BJ (cell line): ENCODE measurements at places on chromosomes 16 and 17.

DNA sequence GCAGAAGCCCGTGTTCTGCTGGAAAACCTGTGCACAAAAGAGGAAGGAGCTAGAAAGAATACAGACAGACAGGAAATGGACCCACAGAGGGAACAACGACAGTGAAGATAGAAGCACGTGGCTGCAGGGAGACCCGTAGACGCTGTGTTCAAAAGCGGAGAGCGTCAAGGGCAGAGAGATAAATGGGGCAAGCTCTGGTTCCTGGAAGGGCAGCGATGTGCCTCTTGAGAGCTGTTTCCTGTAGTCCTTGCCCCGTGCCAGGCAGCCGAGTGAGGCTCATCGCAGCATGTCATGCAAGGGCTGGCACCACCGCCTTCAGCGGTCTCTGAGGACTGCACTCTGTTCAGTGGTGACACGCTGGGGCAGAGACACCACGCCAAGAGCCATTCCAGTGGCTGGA, 43.6 kb upstream of the CACNG5 start:
- no peak for DNase-seq

DNA sequence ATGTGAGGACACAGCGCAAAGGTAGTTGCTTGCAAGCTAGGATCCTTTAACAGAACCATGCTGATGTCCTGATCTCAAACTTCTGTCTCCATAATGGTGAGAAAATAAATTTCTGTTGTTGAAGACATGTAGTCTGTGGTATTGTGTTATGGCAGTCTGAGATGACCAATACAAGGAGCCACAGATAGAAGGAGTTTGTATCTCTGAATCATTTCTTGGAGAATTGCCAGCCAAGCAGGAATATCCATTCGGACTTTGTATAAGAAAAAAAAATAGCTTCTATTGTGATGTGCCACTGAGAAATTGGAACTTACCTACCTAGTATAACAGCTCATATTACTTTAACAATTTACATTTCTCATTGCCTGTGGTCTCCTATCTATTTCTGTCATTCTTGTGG, 447.6 kb upstream of the CA10 start:
- no peak for DNase-seq

DNA sequence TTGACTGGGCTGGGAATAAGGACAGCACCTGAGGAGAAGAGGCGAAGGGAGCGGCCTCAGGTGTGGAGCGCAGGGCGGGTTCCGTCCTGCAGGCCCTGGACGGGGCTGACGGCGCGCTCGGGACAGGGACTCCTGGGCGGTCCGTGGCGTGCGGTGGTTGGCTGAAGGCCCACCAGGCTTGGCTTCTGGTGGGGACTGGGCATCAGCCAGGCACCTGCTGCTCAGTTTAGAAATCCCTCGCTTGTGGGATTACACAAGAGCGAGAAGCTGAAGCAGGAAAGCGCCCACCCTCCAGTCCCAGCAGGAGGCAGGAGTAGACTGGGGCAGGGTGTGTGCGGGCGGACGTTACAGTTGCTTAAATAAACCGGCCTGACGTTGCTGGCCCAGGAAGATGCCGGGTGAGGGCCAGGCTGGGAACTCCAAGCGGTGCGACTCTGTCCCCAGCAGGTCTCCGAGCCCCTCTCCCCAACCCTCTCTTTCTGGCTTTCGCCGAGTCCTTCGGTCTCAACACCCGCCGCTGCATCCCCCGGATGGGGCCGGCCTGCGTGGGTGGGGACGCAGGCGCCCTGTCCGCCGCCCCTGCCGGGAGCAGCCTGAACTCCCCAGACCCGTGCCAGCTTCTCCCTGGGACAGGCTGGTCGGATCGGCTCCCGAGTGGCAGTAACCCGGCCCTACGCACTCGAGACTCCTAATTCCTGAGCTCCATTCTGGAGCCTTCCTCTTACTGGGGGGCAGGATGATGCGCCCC, 639 bp downstream of the MIF4GD start:
- peak; percentile 39 for DNase-seq

DNA sequence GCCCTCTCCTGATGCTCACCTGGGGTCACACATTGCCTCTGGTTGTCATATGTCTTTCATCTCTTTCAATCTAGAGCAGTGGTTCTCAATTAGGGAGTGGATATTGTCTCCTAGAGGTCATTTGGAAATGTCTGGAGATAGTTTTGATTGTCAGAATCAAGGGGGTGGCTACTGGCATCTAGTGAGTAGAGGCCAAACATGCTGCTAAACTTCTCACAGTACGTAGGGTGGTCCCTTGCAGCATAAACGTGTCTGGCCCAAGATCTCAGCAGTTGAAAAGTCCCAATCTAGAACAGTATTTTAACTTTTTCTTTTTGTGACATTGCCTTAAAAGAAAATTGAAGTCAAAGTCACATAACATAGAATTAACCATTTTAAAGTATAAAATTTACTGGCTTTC, 30.5 kb upstream of the SLC5A10 start:
- no peak for DNase-seq

DNA sequence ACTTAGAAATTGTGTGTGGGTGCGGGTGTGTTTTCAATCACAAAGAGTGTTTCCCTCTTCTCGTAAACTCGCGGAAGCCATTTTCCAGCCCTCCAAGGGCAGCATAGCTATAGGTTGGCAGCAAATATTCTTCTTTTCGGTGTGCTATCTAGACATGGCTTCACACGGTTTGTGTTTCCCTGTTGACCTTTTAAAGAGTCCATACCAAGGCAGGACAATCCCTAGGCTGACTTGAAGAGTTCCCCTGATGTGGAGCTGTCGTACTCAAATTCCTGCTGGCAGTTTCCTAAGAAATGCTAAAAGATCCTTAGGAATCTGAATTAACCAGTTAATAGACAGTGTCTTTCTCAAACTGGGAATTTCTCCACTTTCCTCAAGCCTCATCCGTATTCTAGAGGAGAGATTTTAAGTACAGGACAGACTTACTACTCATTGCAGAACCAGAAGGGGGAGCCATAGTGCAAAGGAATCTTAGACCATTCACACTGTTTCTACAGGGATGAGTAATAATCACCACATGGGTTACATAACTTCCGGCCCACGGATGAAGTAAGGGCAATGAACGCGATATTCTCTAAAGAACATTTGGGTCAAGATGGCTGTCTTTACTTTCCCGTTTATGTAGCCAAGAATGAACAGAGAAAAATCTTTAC, 288.6 kb upstream of the ELAC2 start:
- peak; percentile 26 for DNase-seq

DNA sequence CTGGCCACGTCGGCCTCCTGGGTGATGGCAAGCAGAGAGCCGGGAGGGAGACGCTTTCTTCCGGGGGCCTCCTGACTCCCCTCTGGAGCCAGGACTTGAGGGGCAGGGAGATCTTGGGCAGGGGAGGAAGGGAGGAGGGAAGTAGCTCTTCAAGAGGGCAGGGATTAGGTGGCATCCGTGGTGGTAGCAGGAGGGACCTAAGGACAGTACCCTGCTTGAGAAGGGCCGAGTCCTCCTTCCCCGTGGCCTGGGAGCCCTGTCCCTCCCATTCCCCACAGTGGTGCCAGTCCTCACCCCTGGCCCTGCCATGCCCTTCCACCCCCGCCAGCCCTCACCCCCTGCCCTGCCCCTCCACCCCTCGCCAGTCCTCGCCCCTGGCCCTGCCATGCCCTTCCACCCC, 12.6 kb downstream of the TAX1BP3 start:
- no peak for DNase-seq

DNA sequence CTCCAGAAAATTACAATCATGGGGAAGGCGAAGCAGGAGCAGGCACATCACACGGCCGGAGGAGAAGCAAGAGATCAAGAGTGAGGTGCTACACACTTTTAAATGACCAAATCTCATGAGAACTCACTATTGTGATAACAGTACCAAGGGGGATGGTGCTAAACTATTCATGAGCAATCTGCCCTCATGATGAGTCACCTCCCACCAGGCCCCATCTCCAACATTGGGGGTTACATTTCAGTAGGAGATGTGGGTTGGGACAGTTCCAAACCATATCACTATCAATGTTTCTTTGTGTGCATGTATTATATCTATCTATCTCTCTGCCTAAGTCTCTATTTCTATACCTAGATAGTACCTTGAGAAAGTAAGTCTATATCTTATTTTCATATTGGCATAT, 724.8 kb downstream of the CDH11 start:
- no peak for DNase-seq

- no peak for DNase-seq
Observed at GRCh38 chr17:68733241-68734176, 132.3 kb upstream of the FAM20A start.

GRCh38 chr16:3120435-3120834, 8.0 kb downstream of the ZNF205 start:
- no peak for DNase-seq

DNA sequence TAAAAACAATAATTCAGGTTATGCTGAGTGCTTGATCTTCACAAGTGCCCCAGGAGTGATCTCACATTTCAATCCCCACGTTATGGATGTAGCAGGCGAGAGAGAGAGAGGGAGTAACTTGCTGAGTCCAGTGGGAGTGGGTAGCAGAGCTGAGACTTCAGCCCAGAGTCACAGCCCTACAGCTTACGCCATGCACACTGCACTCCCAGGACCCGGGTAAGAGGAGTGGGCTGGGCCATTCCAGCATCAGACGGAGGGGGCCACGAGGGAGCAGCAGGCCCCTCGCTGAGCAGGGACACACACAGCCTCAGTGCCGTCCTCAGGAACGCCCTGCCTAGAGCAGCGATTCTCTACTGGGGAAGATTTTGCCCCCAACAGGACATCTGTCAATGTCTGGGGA, 9.8 kb upstream of the KIF19 start:
- DNase-seq = no peak

GRCh38 chr17:42964161-42964932, at the start of gene AARSD1:
Gene AARSD1, minus strand, starts transcription at chr17:42964454. Its CDS starts 14 bp downstream, at chr17:42964440.
- DNase-seq = peak; percentile 73

DNA sequence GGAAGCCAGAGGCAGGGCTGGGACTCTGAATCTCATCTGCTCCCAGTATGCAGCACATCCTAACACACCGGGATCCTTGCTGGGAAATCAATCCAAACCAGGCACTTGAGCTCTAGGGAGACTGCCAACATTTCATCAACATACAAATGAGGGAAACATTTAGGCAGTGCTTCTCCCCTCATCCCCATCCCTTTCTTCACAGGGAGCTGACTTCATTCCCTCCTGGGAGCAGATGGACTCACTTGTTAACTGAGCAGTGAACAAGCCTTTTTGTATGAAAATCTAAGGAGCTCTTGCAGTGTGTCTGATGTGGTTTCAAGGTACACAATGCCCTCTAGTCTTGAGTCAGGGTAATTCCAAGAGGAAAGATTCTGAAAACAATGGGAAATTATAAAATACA, 96.3 kb downstream of the TMEM114 start:
- no peak for DNase-seq

- no peak for DNase-seq
Observed at GRCh38 chr17:49469831-49470810, 25.0 kb upstream of the NGFR start.

DNA sequence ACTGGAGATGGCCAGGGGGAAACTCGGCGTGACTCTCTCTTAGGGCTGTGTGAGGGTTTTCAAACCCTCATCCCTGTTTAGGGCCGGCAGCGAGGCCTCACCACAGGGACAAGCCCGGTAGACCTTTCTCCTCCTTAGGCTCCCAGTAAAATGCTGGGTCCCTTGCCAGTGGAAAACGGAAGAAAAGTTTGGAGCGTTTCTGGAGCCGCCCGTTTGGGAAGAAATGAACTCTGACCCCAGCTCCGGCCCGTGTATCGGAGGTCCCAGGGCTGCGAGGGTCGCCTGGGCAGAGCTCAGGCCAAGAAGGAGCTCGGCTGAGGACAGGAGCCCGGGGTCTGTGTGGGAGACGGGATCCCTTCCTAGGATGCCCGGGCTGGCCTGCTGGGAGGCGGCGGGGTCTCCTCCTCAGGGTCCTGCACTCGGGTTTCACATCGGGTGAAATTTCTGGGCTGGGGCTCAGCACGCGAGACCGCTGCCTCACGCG, 23.2 kb downstream of the ZNF213 start:
- DNase-seq = no peak

GRCh38 chr16:68646953-68647659, 2.0 kb downstream of the CDH3 start:
- DNase-seq = no peak

- DNase-seq = no peak
Observed at GRCh38 chr17:29573558-29573869, 5.0 kb downstream of the TP53I13 start.

GRCh38 chr16:62701426-62701825, 665.2 kb upstream of the CDH8 start:
- no peak for DNase-seq

GRCh38 chr17:18278867-18279266, 18.4 kb downstream of the MIEF2 start:
- DNase-seq = no peak

GRCh38 chr16:70687102-70687511, 1.3 kb upstream of the MTSS2 start:
- DNase-seq = no peak
